ENCODE measurements at places on chromosomes 4 and X. TPM values are rescaled to one million over a fixed set of nuclear protein-coding genes. Genes with fewer than 3 reads are reported as not detected.

GRCh38 chr4:142528433-142528832 is 317.7 kb downstream of the INPP4B start:
- no peak for DNase-seq

The COL25A1 gene
- 1.9 TPM for total RNA-seq

DNA sequence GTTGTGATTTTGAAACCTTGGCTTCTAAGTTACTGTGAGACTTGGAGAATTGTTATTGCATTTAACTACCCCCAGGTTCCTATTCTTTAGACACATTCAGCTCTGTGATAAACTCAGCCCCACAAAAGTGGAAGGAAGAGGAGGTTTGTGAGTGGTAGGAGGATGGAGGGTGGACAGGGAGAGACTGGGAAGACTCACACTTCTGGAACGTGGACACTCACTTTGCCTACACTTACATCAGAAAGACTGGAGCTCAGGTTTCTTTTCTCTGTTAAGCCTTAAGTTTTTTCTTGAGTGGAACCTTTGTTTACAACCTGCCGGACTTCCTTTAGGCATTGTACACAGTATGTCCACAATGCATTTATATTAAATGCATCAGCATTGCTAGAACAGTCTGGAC is 99.0 kb downstream of the AREG start:
- no peak for DNase-seq

The NMU gene
- total RNA-seq, result 0.55 TPM

DNA sequence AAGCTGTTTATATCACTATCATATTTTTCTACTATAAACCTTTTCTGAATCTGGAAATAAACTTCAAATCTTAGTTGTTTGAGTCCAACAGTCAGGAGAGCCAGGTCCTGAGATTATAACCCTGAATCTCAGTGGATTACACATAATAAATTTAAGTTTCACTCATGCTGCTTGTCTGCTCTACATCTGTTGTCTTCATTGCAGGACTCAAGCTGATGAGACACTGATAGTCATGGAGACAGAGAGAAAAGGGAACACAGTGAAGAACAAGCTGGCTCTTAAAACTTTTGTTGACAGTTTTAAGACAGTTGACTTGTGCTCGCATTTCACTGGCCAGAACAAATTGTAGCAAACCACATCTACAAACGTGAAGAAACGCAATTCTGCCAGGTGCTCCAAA is 327.0 kb upstream of the CTSO start:
- no peak for DNase-seq

The TEX13D gene
- total RNA-seq, result not detected

The RAB39B gene
- total RNA-seq, result 5.4 TPM

GRCh38 chrX:71919431-71919830 is 8.8 kb downstream of the NHSL2 start:
- no peak for DNase-seq

The NXF2 gene
- not detected for total RNA-seq

GRCh38 chr4:59217910-59218631 is 1982.1 kb upstream of the ADGRL3 start:
- DNase-seq, result no peak

GRCh38 chrX:43514820-43515219 is 141.3 kb upstream of the MAOA start:
- DNase-seq, result no peak

GRCh38 chrX:111445485-111445884 is 33.5 kb upstream of the DCX start:
- DNase-seq, result peak; percentile 5

The ARSJ gene
- total RNA-seq, result 13.8 TPM

GRCh38 chr4:128727658-128728057 is 81.8 kb upstream of the JADE1 start:
- DNase-seq, result no peak

The VCX3A gene
- not detected for total RNA-seq

- no peak for DNase-seq
Observed at GRCh38 chrX:152641256-152641875, 3.7 kb downstream of the GABRQ start.

The TKTL1 gene
- not detected for total RNA-seq

DNA sequence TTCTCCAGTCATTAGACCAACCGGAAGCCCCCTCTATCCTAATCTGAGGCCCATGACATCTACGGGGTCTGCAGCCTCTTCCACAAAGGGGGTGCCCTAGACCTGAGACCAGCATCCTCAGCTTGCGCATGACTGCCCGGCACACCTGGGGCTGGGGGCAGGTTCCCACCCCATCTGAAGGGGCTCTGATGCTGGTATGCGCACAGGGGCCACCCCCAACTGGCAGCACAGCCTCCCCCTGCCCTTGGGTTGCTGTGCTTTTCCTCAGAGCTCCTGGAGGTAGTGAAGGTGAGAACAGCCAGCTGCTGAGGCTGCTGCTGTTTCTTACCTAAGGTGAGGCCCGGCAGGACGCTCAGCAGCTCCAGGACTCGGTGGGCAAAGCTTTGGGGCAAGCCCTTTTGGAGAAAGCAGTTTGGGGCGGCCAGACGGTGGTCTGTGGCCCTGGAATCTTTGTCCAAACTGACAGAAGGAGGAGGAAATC is 18.9 kb upstream of the CPLX1 start:
- DNase-seq, result no peak

The AASDH gene
- total RNA-seq, result 8.8 TPM

DNA sequence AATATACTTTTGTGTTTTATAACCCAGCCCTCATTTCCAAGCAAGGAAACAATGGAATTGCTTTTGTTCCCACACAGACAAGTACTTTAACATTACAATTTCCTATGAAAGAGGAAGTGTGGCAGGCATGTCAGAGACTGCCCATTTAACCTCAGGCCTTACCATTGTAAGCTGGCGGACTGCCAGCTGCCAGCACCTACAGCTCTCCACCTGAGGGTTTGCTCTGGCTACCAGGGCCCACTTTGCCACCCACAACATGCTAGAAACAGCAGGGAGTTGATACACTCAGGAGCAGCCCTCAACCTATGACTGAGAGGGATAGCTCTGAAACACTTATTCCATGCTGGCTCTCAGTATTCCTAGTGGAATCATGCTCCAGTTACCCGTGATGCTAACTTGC is 152.3 kb upstream of the PRDX4 start:
- no peak for DNase-seq

GRCh38 chr4:89906316-89906715 is 11.7 kb downstream of the MMRN1 start:
- no peak for DNase-seq

DNA sequence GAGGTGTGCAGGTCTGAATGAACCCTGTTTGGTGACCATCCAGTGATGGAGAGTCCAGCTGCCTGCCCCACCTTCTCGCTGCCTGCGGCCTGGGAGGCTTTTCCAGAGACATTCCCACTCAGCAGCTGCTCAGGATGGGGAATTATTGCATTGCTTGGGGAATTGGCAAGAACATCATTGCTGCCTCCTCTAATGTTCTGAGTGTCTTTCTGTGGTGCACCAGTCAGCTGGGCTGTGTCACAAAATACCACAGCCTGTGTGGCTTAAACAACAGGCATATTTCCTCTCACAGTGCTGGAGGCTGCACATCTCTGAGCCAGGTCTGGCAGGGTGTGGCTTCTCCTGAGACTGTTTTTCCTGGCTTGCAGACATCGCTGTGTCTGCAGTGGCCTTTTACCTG is 86.8 kb upstream of the AFAP1 start:
- no peak for DNase-seq

DNA sequence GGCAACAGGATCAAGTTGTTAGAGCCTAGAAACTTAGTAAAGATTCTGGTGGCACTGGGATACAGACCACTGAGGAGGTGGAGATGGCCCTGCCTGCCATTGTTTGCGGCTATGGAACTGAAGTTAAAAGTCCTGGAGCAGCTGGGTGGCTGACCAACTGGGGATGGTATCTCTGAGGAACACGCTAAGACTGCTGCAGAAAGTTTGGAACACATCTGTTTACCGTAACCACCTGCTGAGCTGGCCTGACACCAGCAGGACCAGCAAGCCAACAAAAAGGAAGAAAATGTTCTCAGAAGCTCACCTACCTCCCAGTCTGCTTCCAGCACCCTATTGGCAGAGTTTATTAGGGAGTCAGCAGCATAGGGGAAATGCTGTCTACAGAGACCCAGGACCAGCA is 17.4 kb upstream of the PACRGL start:
- no peak for DNase-seq

DNA sequence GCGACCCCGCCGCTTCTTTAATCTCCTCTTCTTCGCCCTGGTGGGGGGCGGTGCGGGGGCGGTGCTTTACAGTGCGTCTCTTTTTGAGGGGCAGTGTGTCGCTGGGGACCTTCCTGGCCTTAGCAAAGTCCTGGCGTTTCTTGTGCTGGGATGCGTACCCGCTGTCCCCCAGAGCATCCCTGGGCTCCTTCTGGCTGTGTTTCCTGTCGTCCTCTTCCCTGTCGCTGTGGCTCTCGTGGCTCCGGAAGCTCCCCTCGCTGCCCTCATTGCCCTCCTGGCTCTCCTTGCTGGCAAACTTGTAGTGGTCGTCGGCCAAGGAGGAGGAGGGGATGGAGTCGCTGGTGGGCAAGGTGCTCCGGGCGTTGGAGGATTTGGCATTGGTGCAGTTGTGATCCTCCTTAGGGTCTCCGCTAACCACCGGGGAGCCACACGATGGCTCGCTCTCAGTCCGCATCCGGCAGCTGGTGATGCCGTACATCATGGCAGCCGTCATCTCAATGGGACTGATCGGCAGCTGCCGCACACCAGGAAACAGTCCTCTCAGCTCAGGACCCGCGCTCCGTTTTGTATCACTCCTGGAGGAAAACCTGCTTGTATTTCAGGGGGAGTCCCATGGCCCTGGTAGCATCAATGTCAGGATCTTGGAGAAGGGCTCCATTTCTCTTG is 30.4 kb upstream of the TMSB15A start:
- DNase-seq, result no peak

DNA sequence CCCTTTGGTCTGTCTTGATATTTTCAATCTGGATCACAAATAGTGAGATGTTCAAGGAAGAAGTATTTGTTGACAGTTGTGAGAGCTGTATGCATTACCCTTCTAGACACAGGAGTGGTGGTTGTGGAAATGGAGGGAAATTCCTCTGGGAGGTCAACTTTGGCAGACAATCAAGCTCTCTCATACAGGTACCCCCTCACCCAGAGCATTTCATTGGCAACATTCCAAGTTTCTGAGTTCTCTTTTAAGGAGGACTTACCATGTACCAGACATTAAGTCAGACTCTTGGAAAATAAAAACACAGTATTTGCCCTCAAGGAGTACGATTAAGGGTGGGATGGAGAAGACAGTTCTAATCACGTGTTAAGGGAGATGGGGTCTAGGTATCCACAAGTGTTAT is 45.3 kb downstream of the KLHL15 start:
- no peak for DNase-seq

- DNase-seq, result no peak
Observed at GRCh38 chr4:126582737-126583136, 1050.0 kb upstream of the INTU start.

The STK32B gene
- 2.6 TPM for total RNA-seq

The ZNF711 gene
- total RNA-seq, result 9.9 TPM
